Epithelial cell of proximal tubule (primary cell): ENCODE measurements at places on chromosomes 2 and 18. TPM values are rescaled to one million over a fixed set of nuclear protein-coding genes. Genes with fewer than 3 reads are reported as not detected.

DNA sequence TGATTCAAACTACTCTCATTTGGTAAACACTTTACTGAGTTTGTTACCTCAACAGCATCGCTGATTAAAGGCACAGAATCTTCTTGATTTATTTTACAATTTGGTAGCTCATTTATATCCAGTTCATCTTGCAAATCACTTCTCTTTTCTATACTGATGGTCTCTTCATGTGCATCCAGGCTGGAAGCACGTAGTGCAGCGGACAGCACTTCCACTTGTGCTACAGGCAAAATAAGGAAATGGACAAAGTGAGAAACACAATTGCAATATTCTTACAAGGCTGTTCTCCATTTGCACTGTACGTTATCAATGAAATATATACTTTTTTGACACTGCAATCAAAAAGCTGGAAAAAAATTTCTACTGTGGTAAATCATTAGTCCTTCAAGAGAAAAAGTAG is 51.0 kb downstream of the PPP4R1 start:
- DNase-seq: no peak

DNA sequence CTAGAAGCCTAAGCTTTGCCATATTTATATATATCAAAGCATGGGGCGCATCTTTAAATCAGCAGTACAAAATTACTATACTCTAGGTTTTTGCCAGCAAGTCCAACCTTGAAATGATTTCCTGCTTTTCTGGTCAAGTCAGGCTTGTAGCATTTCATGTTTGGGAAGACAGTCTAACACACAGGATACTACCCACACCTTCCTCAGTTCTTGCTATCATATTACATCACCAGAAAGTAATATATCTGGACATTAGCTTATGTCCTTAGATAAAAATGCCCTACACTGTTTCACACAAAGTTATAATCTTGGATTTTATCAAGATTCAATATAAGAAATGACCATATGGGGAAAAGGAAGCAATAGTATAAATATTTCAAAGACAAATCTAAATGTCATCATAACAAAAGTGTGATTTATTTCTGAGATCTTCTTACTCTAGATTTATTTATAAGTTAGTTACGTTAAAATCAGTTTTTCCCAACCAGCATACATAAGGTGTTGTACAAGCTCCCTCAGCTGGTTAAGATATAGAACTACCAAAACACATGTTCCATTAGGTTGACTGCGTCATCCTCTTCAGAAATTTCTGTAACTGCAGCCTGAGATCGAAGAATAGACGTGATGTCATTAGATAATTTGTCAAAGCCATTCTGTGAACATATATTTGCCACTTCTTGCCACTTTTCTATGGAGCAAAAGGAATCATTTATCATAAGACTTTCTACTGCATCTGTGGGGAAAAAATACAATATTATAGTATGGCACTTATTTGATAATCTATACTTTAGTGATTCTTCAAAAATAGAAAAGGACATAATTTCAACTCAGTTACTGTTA is 56.6 kb downstream of the CLHC1 start:
- no peak for DNase-seq

DNA sequence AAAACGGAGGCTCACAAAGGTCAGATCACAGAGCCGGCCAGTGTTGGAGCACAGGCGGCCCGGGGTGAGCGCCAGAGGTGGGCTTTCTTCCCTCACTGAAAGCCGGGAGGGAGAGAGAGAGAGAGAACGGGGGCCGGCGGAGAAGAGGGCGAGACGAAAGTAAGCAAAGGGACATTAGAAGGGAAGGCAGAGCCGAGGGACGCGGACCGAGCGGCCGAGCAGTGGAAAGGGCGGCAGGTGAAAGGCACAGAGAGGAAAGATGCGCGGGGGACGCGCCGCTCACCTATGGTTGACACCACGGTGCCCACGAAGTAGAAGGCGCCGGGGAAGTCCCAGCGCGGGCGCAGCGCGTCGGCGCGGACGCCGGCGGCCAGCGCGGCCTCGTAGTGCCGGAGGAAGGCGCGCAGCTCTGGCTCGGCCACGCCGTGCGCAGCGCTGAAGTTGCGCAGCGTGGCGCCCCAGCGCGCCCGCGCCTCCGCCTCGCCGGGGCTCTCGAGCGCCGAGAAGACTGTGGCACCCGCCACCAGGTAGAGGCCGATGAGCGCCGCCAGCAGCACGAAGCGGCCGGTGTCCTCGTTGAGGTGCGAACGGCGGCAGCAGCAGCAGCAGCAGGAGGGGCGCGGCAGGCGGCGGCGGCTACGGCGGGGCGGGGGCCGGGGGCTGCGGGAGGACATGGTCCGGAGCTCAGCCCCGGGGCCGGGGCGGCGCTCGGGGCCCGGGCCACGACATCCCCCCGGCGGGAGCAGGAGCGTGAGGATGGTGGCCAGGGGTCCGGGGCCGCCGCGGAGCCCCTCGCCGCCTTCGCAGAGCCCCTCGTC is 166.9 kb downstream of the MSH2 start:
- DNase-seq: no peak

DNA sequence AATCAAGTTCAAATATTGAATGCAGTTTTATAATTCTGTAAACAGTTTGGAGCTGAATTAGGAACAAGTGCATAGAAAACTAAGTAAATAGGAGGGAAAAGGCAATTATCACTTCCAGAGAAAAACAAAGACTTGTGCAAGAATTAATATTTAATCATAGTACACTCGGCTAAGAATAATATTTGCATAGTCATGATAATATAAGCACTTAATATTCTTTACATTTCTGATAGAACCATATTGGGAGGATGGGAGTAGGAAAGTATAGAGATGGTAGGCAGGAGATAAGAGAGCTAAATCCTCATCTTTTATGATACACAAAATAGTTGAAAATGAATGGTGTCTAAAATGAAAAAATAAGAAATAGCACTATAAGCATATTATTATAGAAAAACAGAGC is 27.4 kb upstream of the TNFAIP6 start:
- no peak for DNase-seq

Gene C2orf80
- not detected in 2 replicates for total RNA-seq

DNA sequence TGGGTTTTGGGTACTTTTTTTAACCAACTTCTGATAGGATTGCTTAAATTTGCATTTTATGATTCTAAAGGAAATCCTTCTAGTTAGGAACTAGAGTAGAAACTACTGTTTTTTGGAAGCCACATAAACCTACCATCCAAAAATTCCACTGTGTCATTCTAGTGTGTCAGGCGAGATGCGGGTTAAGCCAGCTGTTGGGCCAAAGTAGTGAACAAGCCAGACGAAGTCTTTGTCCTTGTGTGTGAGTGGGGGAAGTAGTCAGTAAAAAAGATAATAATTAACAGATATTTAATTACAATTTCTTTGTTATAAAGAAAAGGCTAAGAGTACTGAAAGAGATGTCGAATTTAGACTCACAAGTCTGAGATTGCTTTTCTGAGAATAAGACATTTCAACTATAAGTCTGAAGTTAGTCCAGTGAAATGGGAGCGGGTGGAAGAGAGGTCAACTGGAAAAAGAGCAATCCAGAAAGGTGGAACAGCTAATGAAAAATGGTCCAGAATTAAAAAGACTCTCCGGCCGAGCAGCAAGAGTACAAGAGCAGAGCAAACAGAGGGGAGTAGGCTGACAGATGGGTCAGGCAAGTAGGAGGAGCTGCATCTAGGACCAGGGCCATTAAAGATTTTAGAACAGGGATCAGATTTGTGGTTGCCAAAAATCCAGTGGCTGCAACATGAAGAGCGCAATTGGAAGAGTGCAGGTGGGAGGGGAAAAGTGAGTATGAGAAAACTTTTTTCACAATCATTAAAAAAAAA is 1.5 kb downstream of the EPB41L5 start:
- no peak for DNase-seq

Gene ANKAR
- total RNA-seq: 1.4 and 2.0 TPM in 2 replicates

Gene ALPP
- not detected in 2 replicates for total RNA-seq

GRCh38 chr2:63792530-63792929 is 49.2 kb upstream of the UGP2 start:
- peak; percentile 51 for DNase-seq

DNA sequence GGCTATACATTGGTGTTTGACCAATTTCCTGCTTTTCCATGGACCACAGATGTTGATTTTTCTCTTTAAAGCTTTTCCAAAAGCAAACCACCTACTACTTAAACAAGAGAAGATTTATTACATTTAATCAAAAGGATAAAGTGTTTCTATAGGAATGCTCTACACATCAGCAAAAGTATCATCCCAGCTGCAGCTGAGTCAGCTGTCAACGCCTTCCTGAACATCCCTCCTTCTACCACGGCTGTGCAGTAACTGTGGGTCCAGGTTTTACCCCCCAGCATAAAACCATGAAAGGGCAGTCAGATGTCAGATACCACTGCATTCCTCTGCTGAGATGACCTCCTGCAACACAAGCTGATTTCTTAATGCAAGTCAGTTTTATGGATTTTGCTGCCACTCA is 524.5 kb upstream of the MEX3C start:
- no peak for DNase-seq

DNA sequence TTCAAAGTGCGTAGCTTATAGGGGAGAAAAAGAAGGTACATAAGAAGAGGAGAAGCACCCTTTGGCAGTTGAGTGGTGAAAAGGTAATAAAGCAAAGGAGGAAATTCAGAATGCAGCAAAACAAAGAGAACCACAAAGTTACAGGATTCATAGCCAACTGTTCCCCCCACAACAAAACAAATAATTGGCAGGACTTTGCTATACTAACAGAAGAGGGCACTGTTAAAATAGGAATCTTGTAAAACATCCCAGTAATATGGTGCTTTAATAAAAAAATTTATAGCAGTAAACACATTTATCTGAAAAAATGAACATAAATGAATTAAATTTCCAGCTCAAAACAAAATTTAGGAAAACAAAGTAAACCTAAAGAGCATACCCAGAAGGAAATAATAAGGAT is 42.3 kb downstream of the R3HDM1 start:
- DNase-seq: no peak

DNA sequence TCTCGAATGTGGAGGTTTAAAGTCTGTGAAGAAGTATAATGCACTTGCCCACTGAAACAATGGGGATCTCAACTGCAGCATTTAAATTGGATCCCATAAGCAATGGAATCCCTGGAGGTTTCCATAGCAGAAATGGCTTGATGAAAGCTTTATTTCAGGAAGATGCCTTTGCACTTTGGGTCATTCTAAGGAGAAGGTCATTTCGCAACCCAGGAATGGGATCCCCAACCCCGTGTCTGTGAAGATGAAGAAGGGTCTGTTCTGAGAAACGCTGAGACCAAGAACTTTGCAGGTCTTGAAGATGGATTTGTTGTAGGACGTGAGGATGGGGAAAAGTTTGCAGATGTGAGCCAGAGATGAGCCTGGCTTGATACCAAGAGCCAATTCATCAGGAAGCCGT is 1.8 kb upstream of the KCNG3 start:
- no peak for DNase-seq

DNA sequence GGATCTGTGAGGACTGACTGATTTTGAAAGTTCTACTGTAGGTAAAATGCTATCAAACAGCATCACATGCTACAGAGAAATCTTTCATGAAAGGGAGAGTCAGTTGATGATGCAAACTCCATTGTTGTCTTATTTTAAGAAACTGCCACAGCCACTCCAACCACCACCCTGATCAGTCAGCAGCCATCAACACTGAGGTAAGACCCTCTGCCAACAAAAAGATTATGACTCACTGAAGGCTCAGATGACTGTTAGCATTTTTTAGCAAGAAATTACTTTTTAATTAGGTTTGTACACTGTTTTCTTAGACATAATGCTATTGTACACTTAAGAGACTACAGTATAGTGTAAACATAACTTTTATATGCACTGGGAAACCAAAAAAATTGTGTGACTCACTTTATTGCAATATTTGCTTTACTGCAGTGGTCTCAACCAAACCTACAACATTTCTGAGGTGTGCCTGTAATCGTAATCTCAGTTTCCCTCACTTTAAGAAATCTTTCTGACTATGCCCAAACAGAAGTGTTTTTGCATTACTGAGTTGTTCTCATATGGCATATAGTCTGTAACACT is 42.8 kb downstream of the METTL8 start:
- DNase-seq: peak; percentile 16

- DNase-seq: no peak
Observed at GRCh38 chr2:96174251-96175144, 29.3 kb upstream of the DUSP2 start.

Gene GYPC
- total RNA-seq: 59.9 and 101 TPM in 2 replicates

Gene TWIST2
- total RNA-seq: 0.46 and 1.8 TPM in 2 replicates

GRCh38 chr18:31980863-31981262 is 37.8 kb upstream of the RNF125 start:
- no peak for DNase-seq

- no peak for DNase-seq
Observed at GRCh38 chr2:241942416-241943208, 73.1 kb downstream of the RTP5 start.

DNA sequence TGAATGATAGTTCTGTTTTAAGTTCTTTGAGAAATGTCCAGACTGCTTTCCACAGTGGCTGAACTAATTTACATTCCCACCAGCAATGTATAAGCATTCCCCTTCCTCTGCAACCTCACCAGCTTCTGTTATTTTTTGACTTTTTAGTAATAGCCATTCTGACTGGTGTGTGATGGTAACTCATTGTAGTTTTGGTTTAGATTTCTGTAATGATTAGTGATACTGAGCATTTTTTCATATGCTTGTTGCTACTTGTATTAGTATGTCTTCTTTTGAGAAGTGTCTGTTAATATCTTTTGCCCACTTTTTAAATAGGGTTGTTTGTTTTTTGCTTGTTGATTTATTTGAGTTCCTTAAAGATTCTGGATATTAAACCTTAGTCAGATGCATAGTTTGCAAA is 223.7 kb downstream of the SLC4A10 start:
- DNase-seq: no peak

- DNase-seq: no peak
Observed at GRCh38 chr2:38152035-38152434, 76.1 kb upstream of the CYP1B1 start.

GRCh38 chr18:35942133-35942532 is 30.3 kb upstream of the RMP24 start:
- no peak for DNase-seq

DNA sequence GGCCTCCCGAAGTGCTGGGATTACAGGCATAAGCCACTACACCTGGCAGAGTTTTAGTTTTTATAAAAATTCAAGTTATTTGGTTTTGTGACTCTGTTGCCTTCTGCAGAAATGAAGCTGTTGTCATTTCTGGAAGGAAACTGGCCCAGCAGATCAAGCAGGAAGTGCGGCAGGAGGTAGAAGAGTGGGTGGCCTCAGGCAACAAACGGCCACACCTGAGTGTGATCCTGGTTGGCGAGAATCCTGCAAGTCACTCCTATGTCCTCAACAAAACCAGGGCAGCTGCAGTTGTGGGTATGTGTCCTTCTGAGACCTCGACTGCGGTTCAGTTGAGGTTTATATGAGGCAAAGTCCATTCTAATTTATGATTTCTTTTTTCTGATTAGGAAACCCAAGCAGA is 7.2 kb downstream of the MTHFD2 start:
- no peak for DNase-seq

Gene LIMS4
- 2.0 TPM in 1 of 2 replicates, not detected in the other for total RNA-seq

Gene CCDC74B
- 2.1 and 5.6 TPM in 2 replicates for total RNA-seq

Gene CIDEA
- total RNA-seq: 1.5 and 5.6 TPM in 2 replicates

Gene OSR1
- total RNA-seq: not detected in 2 replicates

GRCh38 chr2:221412978-221413377 is 159.1 kb downstream of the EPHA4 start:
- no peak for DNase-seq
